ENCODE measurements at places on chromosomes 7 and 10.

DNA sequence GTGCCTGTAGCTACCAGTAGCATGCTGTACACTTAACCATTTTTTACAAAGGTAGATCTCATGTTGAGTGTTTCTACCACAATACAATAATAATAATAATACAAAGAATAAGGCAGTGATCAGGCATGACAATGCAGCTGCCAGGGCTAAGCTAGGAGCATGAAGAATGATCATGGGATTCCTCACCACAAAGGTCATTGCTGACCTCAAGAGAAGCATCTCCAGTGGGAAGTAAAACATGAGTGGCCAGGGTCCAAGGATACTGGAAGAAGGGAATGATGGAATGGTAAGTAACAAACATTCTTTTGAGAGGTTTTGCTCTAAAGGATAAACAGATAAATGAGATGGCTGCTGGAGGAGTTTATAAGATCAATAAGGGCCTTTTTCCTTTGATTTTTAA lies 591.1 kb downstream of the TNS3 start:
- no peak for DNase-seq

- DNase-seq = no peak
Measured at GRCh38 chr10:83218205-83218604, 921.1 kb upstream of the GHITM start.

DNA sequence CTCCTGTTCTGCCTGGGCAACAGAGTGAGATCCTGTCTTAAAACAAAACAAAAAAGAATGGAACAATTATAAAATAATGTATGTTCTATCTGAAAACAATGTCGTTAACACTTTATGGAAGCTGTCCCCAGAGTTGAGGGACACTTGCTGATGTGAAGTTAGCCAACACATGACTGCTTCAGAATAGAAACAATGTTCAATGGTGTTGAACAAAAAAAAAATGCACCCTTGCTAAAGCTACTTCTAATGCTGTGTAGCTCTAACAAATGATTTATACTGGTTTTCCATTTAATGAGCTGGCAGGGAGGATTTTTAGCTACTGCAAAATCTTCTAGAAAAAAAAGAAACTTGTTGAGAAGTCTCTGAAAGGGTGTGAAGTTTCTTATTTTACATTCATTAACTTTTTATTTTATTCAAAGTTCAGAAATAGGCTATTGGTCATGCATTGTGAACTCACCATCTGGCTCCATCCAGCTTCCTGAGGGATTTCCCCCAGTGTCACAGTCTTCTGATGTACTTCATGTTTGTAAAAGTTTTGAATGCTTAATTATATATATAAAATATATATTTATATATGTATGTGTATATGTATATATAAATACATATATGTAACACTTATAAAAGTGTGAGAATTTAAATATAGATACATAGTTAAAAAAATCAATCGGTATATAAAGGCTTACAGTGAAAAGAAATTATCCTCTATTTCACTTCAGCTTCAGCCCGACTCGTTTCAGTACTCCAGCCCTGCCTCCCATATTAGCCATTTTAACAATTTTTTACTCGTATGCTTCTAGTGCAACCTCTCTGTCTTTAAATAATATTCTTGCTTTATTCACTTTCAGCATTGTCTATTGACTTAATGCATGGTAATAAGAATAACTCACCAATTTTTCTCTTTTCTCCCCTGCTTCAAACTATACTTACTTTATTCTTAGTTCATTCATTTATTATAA lies 35.0 kb downstream of the HDAC9 start:
- no peak for DNase-seq

GRCh38 chr10:99236627-99237309 lies 1.1 kb upstream of the HPSE2 start:
- no peak for DNase-seq

DNA sequence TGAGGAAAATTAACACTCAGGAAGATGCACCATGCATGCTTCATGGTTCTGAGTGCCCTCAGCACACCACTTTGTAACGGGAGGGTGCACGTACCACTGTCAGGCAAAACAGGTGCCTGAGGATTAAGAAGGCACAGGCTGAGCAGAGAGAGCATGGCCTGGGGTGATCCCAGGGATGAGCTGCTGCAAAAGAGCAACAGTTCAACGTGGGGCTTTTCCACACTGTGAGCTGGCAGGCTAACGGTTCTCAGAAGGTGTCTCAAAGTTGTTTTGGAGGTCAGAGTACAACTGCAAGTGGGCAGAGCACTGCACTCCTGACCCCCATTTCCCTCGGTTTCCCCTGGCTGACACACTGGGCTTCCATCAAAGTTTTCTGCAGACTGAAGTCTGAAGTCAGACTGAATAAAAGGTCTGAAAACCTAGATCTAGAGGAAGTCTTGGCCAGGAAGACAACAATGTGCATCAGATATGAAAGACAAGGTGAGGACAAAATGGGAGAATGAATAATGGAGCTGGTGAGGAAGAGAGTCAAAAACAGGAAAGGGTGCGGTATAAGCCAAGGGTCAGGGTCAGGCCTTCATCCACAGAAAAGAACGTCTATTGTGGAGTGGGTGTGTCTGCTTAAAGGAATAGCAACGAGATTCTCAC lies 20.5 kb downstream of the ZNF438 start:
- no peak for DNase-seq

DNA sequence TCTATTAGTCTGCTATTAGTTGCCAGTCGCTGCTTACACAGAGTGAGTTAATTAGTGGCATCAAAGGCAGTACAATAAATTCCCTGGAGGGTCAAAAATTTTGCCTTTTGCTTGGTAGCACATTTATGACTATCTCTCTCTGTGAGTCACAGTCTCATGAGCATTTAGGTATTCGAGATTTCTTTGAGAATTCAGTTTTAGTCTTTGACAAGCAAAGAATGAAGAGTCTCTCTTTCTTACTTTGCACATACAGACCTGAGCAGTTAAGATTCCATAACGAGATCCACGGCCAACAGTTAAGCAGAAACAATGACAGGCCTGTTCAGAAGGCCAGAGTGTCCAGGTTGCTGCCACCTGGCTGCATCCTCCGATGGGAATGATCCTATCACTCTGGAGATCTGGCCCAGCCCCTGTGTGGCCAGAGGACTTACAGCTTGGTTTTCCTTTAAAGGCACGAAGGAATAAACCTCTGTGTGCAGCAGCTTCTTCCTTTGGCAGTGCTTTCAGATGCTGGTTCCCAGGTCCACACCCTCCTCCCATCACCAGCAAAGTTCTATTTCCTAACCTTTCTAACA lies 80.6 kb downstream of the GLI3 start:
- no peak for DNase-seq

DNA sequence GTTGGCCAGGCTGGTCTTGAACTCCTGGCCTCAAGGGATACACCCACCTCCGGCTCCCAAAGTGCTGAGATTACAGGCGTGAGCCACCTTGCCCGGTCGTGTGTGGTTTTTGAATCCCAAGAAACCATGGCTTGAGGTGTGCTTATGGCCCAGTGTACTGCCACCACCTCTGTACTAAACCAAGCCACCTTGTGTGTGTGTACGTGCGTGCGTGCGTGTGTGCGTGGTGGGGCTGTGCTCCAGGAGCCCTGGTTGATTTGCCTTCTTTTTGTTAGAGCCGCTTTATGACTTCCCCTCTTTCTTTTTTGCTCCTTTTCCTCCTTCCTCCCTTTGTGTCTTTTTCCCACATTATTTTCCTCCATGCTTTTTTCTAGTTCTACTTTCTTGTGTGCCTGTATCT lies 121.4 kb downstream of the CAMK1D start:
- no peak for DNase-seq

GRCh38 chr7:2521341-2521745 lies 1.8 kb downstream of the LFNG start:
- DNase-seq = no peak

GRCh38 chr7:40239755-40240303 lies 105.0 kb downstream of the SUGCT start:
- no peak for DNase-seq

GRCh38 chr7:121447911-121448300 lies 51.8 kb upstream of the FAM3C start:
- DNase-seq = no peak

GRCh38 chr10:36761121-36761520 lies 364.3 kb upstream of the ANKRD30A start:
- DNase-seq = no peak

DNA sequence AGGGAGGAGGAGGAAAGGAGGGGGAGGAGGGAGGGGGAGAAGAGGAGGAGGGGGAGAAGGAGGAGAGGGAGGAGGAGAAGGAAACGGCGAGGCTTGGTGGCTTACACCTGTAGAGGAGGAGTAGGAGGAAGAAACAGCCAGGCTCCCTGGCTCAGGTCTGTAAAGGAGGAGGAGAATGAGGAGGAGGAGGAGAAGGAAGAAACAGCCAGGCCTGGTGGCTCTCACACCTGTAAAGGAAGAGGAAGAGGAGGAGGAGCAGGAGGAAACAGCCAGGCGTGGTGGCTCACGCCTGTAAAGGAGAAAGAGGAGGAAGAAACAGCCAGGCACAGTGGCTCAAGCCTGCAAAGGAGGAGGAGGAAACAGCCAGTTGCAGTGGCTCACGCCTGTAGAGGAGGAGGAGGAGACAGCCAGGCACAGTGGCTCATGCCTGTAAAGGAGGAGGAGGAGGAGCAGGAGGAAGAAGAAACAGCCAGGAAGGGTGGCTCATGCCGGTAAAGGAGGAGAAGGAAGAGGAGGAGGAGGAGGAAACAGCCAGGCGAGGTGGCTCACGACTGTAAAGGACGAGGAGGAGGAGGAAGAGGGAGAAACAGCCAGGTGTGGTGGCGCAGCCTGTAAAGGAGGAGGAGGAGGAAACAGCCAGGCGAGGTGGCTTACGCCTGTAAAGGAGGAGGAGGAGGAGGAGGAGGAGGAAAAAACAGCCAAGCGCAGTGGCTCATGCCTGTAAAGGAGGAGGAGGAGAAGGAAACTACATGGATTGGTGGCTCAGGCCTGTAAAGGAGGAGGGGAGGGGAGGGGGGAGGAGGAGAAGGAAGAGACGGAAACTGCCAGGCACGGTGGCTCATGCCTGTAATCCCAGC lies 14.9 kb upstream of the CRCP start:
- no peak for DNase-seq

DNA sequence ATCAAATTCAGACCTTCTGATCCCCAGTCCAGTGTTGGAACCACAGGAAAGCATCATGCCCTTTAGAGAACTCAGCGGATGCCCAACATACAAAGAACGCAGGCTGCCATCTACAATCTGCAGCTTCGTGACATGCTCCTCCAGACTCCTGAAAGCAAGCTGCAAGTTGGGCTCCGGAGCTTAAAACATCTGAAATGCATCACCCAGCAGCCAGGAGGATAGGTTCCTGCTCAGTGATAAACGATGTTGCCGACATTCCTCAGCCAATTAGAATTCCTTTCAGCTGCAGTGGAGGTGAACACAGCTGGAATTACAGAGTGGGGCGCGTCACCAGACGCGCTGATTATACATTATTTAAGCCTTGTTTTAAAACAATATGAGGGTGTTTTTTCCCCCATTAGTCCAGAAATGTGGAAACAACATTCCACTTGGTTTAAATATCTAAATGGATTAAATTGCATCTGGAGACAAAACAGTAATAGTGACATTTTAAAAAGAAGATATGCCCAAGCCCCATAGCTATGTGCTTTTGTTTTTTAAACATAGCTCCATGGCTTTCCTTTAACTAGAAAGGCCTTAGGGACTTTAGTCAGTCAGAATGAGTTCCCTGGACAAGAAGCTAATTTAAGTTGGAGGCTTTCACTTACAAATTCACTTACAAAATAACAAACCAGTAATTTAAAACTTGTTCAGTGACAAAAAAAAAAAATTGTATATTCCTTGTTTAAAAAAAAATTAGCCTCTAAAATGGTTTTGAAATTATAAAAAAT lies 6.3 kb downstream of the SMURF1 start:
- no peak for DNase-seq

- DNase-seq = no peak
Measured at GRCh38 chr10:1299041-1299726, 243.0 kb downstream of the WDR37 start.

DNA sequence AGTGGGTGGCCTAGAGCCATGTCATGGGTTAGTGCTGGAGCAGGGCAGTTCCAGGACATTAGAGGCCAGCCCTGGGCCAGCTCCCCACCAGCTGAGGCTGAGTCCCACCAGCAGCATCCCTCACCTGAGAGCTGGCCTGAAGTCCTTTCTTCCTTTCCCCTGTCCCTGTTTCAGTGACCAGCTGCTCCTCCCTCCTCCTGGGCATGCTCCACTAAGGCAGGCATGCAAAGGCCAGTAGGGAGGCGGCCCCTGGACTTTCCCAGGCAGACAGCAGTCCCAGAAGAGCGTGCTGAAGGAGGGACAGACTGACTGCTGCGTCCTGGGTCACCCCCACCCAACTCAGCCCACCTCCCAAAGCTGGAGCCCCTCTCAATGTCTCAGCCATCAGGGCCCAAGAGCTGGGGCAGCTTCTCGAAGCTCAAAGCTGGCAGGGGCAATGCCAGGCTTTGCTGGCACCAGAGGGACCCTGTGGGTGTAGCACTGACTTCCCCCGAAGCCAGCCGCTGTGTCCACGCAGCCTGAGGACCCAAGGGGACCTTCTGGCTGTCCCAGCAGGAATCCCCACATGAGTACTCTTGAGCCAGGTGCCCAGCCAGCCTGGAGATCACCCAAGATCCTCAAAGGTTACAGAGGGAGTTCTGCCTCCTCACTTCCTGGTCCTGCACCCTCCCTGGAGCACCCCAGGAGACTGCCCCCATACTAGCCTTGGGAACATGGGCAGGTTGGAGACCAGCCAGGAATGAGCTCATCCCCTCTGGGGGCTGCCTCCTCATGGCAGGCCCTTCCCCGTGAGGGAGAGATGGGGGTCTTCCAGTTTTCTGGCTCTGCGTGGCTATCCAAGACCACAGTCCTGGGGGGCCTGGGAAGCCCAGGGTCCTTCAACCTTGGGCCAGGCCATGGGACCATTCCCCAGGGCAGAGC lies 35.2 kb upstream of the RET start:
- no peak for DNase-seq

GRCh38 chr7:108097703-108098102 lies 32.5 kb downstream of the LAMB4 start:
- no peak for DNase-seq

- DNase-seq = no peak
Measured at GRCh38 chr10:26384600-26384999, 53.5 kb upstream of the APBB1IP start.

GRCh38 chr10:88080213-88080612 lies 216.8 kb downstream of the PTEN start:
- DNase-seq = peak; percentile 35

DNA sequence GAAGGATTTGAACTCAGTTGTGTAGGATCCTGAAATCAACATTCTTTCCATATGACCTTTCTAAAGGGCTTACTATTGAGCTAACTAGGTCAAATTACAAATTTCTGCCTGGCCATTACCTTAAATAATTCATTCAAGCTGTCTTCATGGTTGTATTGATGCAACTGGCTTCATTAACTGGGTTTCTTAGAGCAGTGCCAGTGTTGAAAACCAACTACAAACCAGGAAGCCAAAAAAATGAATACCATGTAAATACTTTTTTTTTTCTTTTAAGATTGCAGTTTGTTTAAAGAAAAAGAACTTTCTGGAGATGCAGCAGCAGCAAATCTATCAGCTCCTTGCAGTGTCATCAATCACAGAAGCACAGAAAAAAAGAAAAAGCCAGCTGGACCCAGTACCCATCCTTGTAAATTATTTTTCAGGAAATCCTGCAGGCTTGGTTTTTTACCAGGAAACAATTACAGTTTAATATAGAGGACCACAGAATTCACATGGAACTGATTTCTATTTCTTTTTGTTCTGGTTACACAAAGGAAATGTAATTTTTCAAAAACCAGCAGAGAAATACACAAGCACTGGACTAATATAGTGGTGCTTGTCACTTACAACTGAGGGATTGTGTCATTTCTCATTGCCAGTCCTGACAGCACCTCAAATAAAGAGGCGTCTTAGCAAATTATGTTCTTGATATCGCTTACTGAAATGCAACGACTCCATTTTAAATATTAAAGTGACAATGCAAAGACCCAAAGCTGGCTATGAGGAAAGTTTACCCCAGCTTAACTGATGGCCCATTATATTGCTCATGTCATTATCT lies 131.9 kb downstream of the TMEM26 start:
- DNase-seq = no peak
